GM23338 (cell line): ENCODE measurements at places on chromosomes 16 and 17.

GRCh38 chr16:30728899-30729672, 19.1 kb upstream of the PHKG2 start:
- peaks cover 16% of the 10 kb centered on the region for H3K4me1 ChIP-seq
- H3K4me3 ChIP-seq, result no peak overlapping the region
- H3K27ac ChIP-seq, result no peak overlapping the region
- no peaks in the 10 kb centered on the region for H3K27me3 ChIP-seq
- peaks cover 33% of the 10 kb centered on the region for H3K36me3 ChIP-seq

- H3K4me1 ChIP-seq, result no peaks in the 10 kb centered on the region
- H3K36me3 ChIP-seq, result no peaks in the 10 kb centered on the region
- no peak for DNase-seq
- H3K4me3 ChIP-seq, result no peak overlapping the region
- no peaks in the 10 kb centered on the region for H3K27me3 ChIP-seq
Measured at GRCh38 chr17:79341222-79341780, 266.7 kb downstream of the ENGASE start.

- no peak overlapping the region for H3K27ac ChIP-seq
- no peak for DNase-seq
- H3K4me1 ChIP-seq, result no peaks in the 10 kb centered on the region
- no peak overlapping the region for H3K4me3 ChIP-seq
- peaks cover 77% of the 10 kb centered on the region for H3K36me3 ChIP-seq
Measured at GRCh38 chr16:69143116-69143515, 10.7 kb downstream of the UTP4 start.

DNA sequence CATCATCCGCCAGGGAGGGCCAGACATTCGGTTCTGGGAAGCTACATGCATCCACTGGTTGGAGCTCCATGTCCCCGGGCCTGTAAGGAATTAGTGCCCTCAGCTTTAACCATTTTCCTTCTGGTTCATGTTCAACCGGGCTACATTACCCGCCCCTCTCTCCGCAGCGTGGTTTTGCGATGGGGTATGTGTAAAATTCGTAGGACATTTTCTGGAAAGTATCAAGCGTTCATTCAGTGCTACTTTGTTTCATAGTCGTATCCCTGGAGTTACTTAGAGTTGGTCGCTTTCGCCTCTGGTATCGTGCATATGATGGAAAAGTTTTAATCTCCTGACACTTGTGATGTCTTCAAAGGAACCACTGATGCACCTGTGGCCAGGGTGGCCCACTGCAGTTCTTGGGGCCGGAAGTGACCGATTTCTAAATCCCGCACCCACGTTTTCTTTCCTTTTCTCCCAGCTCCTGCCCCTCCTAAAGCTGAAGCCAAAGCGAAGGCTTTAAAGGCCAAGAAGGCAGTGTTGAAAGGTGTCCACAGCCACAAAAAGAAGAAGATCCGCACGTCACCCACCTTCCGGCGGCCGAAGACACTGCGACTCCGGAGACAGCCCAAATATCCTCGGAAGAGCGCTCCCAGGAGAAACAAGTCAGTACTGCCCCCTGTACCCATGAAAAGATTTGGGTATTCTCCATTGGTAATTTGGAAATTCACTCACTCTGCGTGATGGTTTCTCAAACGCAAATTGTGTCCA, 637 bp downstream of the RPL23A start:
- DNase-seq, result no peak
- H3K4me3 ChIP-seq, result peak overlapping the region; percentile 98

DNA sequence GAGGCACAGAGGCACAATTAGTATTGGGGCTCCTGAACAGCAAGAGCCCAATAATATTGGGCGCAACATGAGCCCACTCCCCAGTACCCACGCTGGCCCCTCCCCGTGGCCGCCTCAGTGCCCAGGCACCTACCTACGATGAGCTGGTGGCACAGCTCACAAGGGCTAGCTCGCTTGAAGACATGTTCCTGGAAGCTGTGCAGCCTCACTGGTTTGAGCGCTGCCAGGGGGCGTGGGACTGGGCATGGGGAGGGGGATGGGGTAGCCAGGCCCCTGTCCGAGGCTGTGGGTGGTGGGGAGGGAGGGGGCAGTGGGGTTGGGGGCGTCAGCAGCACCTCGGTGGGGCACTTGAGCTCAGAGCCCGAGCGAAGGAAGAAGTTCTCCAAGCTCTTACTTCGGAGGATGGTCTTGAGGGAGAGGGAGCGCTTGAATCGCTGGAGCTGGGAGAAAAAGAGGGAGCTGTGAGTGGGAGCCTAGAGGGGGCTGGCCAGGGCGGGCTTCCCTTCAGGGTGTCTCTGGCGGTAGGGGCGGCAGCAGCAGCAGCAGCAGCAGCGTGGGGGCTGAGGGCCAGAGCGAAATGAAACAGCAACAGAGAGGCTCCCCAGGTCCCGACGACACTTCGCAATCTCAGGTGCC, 7.9 kb downstream of the STAC2 start:
- H3K27ac ChIP-seq, result no peak overlapping the region
- peak overlapping the region; percentile 52 for H3K4me3 ChIP-seq
- H3K27me3 ChIP-seq, result peaks cover 26% of the 10 kb centered on the region
- no peak for DNase-seq
- H3K36me3 ChIP-seq, result no peaks in the 10 kb centered on the region

DNA sequence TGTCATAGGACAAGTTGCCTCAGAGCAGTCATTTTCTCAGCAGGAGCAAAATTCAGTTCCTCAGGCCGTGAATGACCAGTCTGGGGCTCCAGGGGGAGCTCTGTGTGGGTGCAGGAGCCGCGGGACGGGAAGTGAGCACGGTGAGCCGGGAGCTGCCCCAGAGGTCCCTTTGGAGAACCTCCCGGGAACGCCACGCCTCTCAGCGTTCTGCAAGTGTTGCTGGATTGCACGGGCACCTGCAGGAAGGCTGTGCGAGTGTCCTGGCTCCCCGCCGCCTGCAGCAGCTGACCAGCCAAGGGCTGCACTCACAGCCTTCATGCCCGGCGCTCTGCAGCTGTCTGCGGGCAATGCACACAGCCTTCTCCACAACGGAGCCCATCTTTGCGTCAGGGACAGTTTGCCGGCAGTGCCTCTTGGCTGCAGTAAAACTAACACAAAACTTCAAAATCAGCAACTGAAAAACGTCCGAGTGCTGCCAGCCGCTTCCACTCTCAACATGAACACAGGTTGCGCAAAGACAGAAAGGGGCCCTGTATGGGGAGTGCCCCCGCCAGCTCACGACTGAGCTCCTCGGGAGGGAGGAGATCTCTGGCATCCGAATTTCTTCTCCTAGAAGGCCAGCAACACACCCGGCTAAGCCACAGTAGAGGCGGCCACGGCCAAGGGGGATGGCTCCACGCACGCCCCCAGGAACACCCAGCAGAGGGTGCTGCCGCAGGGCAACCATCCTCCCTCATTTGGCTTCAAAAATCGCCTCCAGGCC, 16.0 kb downstream of the NDUFAF8 start:
- H3K4me1 ChIP-seq, result peaks cover 3% of the 10 kb centered on the region; the same call in 1 of the 2 replicates
- H3K27me3 ChIP-seq, result no peaks in the 10 kb centered on the region
- H3K36me3 ChIP-seq, result no peaks in the 10 kb centered on the region
- H3K4me3 ChIP-seq, result no peak overlapping the region
- peak; percentile 84 for DNase-seq
